ENCODE measurements at places on chromosomes 12 and 14. TPM values are rescaled to one million over a fixed set of nuclear protein-coding genes. Genes with fewer than 3 reads are reported as not detected.

DNA sequence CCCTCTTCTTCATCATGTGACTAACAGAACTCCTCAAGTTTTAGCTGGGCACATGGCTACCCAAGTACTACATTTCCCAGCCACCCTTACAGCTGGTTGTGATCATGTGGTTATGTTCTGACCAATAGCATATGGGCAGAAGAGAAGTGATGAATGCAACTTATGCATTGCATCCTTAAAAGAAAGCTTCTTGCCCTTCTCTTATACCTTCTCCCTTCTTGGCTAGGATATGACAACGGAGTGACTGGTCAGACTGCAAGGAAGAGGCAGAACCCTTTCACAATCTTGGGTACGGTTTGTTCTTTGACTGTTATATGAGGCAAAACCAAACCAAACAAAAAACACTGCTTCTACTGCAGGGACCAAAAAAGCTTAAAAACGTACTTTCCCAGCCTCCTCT, 66.5 kb upstream of the MAX start:
- no peak for DNase-seq

- DNase-seq = no peak
Observed at GRCh38 chr14:37202812-37203211, 5.1 kb downstream of the MIPOL1 start.

- no peak for DNase-seq
Observed at GRCh38 chr14:102126807-102127455, 12.8 kb upstream of the WDR20 start.

GRCh38 chr12:50825372-50825838, 17.3 kb upstream of the TMPRSS12 start:
- DNase-seq = peak; percentile 52

DNA sequence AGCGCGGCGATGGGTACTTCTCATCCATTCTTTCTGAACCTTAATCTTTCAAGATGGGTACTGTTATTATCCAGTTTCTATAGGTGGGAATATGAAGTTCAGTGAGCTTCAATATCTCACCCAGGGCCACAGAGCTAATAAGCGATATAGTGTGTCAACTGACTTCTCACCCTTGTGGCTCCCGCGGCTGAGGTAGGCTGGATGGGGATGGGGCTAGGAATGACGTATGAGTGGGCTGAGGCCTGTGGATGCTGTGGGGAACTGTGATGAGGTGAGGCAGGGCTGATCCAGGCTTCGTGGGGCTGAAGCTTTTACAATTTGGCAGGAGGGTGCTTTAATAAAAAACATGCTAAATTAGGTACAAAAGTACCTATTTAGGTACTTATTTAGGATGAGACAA, 32.9 kb upstream of the ATP23 start:
- DNase-seq = no peak

DNA sequence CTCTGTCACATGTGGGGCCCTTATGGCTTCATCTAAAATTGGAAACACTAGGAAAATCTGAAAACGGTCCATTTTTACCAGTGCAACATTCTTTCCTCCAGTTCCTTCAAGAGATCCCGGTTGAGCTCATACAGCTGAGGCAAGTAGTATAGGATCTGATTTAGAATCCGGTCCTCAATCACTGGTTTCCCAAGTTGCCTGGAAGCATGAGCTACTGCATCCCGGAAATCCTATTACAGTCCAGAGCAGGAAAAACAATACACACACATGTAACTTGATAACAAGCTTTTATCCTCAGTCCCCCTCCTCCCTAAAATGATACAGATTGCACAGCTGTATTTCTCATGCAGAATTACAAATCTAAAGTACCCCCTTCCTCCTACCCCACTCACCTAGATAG, 67.9 kb upstream of the NR2C1 start:
- no peak for DNase-seq

GRCh38 chr14:39175445-39176262, 600 bp downstream of the PNN start:
- DNase-seq = no peak

DNA sequence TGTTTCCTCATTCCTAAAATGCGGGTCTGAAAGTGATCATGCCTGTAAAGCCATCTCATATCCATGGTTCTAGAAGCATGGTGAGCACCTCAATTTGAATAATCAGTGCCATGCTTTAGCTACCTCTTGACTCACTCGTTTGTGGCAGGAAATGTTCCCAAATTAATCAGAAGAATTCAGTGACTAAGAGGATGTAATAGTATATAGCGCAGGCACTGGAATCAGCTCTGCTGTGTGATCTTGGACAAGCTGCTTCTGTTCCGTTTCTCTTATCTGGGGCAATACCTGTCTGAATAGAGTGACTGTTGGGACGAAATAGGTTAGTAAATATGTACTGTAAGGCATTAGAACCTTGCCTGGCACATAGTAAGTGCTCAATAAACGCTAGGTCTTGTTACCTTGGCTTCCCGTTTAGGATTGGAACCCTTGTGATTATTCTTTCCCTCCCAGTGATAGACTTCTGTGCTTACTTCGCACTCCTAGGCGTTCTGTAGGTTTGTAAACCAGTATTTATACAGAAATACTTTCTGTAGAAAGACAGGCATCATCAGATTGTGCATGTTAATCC, 820 bp upstream of the SMAGP start:
- no peak for DNase-seq

DNA sequence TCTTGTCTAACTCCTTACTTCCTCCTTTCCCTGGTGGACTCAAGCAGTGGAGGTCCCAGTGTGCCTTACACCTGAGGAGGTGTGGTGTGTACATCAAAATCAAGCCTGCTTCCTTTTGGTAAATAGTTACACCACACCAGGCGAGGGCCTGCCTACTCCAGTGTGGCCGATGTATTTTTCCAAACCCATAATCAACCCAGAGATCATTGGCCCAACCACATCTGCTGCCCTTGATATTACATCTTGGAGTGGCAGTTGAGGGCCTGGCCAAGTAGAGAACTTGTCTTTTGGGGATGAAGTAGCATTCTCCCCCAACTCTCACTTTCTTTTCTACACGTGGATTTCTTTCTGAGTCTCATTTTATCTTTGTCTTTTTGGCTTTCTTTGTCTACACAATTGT, 187.4 kb downstream of the EFCAB11 start:
- no peak for DNase-seq

Gene PKP2
- not detected for polyA plus RNA-seq

Gene ADAMTS20
- polyA plus RNA-seq = not detected

Gene LRTM2
- not detected for polyA plus RNA-seq

Gene BEGAIN
- not detected for polyA plus RNA-seq

Gene NELL2
- 5.5 TPM for polyA plus RNA-seq
